ENCODE measurements at places on chromosomes 12 and 14.

DNA sequence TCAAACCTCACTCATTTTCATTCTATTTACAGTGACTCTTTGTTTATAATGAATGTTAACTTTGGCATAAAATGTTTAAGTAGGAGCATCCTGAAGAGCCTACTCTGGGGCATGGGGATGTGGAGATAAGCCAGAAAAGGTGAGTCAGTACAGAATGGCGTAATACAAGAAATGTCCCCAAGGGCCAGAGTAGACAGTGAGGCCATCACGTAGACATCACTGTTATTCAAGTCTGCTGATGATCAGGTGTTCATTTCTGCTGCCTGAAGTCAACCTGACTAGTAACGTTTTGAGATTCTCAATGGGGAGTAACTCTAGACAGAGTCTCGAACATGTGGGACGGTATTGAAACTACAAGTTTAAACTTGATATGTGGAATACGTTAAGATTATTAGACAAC lies 47.6 kb upstream of the PKP2 start:
- no peaks in the 10 kb centered on the region for H3K27me3 ChIP-seq
- H3K36me3 ChIP-seq = no peaks in the 10 kb centered on the region
- no peak for DNase-seq
- H3K4me1 ChIP-seq = no peaks in the 10 kb centered on the region
- H3K27ac ChIP-seq = no peak overlapping the region

GRCh38 chr14:26605602-26606001 lies 7.8 kb upstream of the NOVA1 start:
- H3K4me1 ChIP-seq = no peaks in the 10 kb centered on the region
- H3K4me3 ChIP-seq = no peak overlapping the region
- H3K27ac ChIP-seq = no peak overlapping the region
- H3K27me3 ChIP-seq = no peaks in the 10 kb centered on the region
- no peaks in the 10 kb centered on the region for H3K36me3 ChIP-seq
- no peak for DNase-seq

DNA sequence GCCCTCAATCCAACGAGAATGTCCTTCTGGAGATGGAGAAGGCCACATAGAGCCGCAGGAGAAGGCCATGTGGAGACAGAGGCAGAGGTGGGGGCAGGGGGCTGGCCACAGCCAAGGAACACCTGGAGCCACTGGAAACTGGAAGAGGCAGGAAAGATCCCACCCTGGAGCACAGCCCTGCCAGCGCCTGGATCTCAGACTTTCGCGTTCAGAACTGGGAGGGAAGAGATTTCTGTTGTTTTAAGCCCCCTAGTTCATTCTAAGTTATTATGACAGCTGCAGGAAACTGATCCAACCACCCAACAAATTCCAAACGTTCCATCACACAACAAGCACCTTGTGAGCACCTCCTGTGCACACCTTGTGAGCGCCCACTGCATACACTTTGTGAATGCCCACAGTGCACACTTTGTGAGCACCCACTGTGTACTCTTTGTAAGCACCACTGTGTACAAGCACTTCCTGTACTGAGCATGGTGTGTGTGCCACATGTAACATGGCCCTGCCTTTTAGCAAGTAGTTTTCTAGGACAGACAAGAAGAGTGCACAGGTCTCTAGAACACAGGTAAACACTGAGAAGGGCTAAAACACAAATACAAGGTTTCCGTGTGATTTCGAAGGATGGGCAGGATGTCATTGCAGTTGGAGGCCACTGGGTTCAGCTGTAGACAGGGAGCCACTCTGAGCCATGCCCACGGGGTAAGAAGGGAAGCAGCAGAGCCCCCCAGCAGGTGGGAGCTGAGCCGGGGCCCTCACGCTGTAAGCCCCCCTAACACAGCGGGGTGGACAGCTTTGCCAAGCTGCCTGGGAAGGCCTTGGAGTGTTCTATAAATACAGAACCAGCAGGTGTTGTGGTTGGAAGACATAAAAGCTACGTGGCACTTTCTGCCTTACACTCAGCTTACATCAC lies 15.4 kb downstream of the RIMBP2 start:
- no peak overlapping the region for H3K27ac ChIP-seq
- no peak for DNase-seq
- H3K27me3 ChIP-seq = no peaks in the 10 kb centered on the region
- no peaks in the 10 kb centered on the region for H3K36me3 ChIP-seq

DNA sequence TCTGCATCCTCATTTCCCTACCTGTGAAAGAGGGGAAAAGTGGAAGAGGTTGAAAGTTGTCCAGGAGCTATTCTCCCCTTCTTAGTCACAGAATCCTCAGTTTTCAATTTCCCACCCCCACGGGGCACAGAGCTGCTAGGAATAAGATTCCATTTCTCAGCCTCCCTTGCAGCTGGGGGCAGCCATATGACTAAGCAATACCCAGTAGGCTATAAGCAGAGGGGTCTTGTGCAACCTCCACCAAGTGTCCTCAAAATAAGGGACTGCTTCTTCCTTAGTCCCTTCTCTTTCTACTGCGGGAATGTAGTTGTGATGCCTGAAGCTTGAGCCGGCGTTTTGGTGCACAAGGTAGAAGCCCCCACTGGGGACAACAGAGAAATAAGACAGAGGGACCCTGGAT lies 40.9 kb downstream of the VWF start:
- H3K4me1 ChIP-seq = no peaks in the 10 kb centered on the region
- no peak for DNase-seq
- H3K4me3 ChIP-seq = no peak overlapping the region
- no peak overlapping the region for H3K27ac ChIP-seq
- no peaks in the 10 kb centered on the region for H3K36me3 ChIP-seq

DNA sequence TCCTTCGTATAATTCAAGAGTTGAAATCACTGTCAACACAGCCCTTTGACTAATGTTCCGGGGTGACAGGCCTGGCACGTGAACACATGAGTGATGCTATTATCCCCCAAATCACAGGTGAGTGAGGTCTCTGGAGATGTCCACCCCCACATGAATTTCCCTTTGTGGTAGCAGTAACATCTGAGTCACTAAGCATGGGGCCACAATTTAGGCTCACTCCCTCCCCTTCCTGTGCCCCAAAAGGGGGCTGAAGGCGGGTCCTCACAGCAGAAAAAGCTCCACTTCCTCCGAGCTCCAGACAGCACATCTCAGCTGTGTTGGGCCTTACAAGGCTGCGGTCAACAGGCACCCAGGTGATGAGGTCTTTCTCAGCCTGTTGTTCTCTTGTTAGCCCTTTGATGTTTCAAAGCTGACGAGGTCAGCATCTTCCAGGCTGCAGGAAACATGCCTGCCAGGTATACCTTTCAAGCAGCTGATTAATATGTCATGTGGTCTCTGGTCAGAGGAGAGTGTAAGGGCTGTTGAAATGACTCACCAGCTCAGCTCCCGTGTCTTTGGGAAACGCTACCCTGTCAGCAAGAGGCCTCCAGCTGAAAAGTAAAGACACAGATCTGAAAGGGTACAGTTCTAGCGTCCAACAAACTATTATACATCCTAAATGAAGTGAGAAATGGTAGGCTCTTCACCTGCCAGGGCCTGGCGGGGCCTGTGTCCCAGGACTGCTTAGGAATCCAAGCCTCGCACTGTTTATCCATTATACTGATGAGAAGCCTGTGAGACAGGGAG lies 107.3 kb downstream of the ZFP36L1 start:
- DNase-seq = peak; percentile 92
- H3K27me3 ChIP-seq = no peaks in the 10 kb centered on the region
- peak overlapping the region; percentile 70 for H3K27ac ChIP-seq
- H3K4me1 ChIP-seq = peaks cover 58% of the 10 kb centered on the region
- no peak overlapping the region for H3K4me3 ChIP-seq

DNA sequence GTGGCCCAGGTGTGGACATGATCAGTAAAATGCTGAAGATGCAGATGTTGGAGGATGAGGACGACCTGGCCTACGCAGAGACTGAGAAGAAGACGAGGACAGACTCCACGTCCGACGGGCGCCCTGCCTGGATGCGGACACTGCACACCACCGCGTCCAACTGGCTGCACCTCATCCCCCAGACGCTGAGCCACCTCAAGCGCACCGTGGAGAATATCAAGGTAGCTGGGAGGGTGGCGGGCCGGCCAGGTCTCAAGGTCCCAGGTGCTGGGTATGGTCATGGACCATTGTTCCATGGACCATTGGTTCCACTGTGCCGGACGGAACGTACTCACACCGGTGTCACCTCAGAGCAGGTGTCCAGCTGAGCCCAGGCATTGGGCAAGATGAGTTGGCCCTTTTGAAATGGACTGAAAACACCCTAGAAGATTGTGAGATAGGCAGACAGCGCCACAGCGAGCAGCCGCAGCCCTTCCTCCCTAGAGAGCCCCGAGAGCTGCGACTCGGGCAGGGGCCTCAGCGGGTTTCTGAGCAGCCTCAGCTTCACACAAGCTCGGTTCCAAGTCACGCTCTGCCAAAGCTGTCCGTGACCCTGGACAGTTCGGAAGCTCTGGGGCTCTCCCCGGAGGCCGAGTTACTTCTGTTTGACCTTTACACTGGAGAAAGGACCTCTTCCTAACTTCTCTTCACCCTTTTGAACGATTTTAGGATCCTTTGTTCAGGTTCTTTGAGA lies 38.9 kb downstream of the HSP90AA1 start:
- H3K4me3 ChIP-seq = no peak overlapping the region
- no peaks in the 10 kb centered on the region for H3K27me3 ChIP-seq
- H3K27ac ChIP-seq = no peak overlapping the region

- no peaks in the 10 kb centered on the region for H3K4me1 ChIP-seq
- H3K4me3 ChIP-seq = no peak overlapping the region
- DNase-seq = no peak
- H3K36me3 ChIP-seq = no peaks in the 10 kb centered on the region
- H3K27ac ChIP-seq = no peak overlapping the region
These were observed 29.9 kb downstream of the JAG2 start for GRCh38 chr14:105138551-105139111.

GRCh38 chr12:115172521-115172920 lies 488.5 kb upstream of the TBX3 start:
- H3K27ac ChIP-seq = no peak overlapping the region
- no peaks in the 10 kb centered on the region for H3K27me3 ChIP-seq
- no peak overlapping the region for H3K4me3 ChIP-seq
- H3K36me3 ChIP-seq = no peaks in the 10 kb centered on the region
- DNase-seq = no peak

- H3K27me3 ChIP-seq = no peaks in the 10 kb centered on the region
- no peak for DNase-seq
- H3K27ac ChIP-seq = peak overlapping the region; percentile 22
- peaks cover 94% of the 10 kb centered on the region for H3K4me1 ChIP-seq
These were observed 30.4 kb downstream of the CHST11 start for GRCh38 chr12:104486943-104487819.

GRCh38 chr14:88950069-88950468 lies 125.6 kb downstream of the TTC8 start:
- H3K4me1 ChIP-seq = no peaks in the 10 kb centered on the region
- no peak overlapping the region for H3K4me3 ChIP-seq
- no peak overlapping the region for H3K27ac ChIP-seq
- H3K36me3 ChIP-seq = no peaks in the 10 kb centered on the region

- no peak overlapping the region for H3K27ac ChIP-seq
- no peak for DNase-seq
- no peaks in the 10 kb centered on the region for H3K36me3 ChIP-seq
- no peak overlapping the region for H3K4me3 ChIP-seq
These were observed 89.8 kb upstream of the DYRK2 start for GRCh38 chr12:67558775-67559174.
